Endodermal cell (in vitro differentiated cells): ENCODE measurements at places on chromosomes 16 and 17.
A peak's percentile ranks its signal among the peaks of the same experiment; 100 is the strongest.

DNA sequence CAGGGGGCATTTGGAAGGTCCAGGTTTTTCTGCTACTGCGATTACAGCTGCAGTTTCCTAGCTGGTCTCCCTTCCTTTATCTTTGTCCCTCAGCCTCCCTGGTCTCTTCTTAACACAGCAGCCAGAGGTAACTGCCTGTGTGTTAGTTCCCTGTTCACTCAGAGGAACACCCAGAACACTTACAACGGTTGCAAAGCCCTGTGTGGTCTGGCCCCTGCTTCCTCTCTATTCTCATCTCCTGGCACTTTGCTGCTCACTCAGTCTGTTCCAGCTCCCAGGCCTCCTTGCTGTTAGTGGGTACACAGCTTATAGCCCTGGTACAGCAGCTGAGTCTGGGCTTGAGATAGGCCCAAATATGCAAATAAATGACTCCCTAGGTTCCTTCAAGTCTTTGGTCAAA is 16.4 kb downstream of the NTN1 start:
- DNase-seq: peak; percentile 52

GRCh38 chr16:89268987-89269735 is 51.7 kb downstream of the ZNF778 start:
- no peak for DNase-seq

- no peak for DNase-seq
Observed at GRCh38 chr17:19322129-19322505, 40.4 kb downstream of the B9D1 start.

GRCh38 chr16:64857411-64857810 is 264.5 kb downstream of the CDH11 start:
- DNase-seq: no peak

GRCh38 chr17:63474174-63474573 is 2.7 kb upstream of the ACE start:
- no peak for DNase-seq

- DNase-seq: peak; percentile 82
Observed at GRCh38 chr16:56269811-56270684, 78.8 kb downstream of the GNAO1 start.

DNA sequence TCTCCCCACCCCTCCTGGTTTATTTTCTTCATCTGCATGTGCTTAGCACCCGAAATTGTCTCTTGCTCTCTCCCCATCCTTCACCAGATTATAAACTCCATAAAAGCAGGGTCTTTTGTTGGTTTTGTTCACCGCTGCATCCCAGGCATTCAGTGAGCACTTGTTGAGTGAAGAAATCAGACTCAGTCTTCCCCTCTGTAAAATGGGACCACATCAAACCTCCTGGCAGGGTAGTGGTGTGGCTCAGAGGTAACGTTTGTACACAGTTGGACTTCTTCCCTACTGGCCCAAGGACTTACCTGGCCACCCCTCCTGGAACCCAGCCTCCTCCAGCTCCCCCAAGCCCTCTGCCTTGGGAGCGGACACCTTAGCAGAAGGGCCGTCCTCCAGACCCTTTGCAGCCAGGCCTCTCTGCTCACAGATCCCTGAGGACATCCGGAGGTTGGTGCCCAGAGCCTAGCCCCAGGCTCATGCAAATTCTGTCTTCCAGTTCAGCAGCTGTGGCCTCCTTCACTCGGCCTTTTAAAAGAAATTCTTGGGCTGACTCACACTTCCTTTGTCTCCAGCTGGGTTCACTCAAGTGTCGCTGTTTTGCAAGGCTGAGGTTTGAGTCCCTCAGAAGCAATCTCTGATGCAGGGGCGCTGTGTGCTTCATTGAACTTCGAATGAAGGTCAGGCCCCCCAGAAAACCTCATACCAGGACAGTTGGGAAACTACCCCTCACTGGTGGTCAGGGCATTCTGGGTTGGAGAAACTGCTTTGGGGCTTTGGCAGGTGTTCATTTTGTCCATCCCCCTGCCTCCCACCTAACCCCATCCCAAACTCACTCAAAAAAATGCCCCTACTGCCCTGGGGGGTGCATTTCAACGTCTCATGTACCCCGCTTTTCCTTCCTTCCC is 16.8 kb upstream of the RMI2 start:
- peak; percentile 95 for DNase-seq

DNA sequence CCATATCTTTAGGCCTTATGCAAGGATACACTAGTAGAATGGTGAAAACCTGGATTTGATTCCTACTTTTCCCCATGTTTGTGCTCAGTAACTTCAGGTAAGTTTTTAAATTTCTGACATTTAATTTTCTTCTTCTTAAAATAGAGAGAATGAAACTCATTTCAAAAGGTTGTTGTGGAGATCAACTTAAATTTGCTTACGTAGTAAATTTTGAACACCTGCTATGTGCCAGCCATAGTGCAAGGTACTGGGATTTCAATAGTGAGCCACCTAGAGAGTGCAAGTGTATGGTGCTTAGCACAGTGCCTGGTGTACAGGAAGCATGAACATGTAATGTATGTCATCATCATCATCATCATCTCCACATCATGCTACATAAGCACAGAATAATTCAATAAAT is 73.6 kb upstream of the SMIM36 start:
- DNase-seq: no peak

- DNase-seq: peak; percentile 37
Observed at GRCh38 chr17:58320570-58321323, 7.8 kb downstream of the TSPOAP1 start.
